ENCODE measurements at places on chromosomes 5 and 9.

GRCh38 chr9:38088006-38088925 is 19.2 kb upstream of the SHB start:
- DNase-seq = peak; percentile 51

GRCh38 chr5:75734913-75735789 is 17.9 kb upstream of the POC5 start:
- peak; percentile 64 for DNase-seq

DNA sequence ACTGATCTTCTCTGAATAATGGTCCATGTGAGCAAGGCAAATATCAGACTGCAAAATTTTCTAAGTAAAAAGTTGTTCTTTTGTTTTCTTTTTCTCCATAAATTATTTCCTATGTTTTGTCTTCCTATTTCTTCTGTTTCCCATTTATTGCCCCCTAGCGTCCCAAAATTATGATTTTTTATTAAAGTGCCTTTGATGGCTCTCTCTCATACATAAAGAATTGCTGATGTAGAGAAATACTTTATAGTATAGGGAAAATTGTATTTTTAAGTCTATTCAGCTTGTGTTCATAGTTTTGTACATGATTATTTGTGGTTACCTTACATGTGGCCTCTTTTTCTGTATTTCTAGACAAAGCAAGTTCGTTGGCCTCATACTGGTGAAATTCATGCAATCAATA is 1031.2 kb downstream of the EFNA5 start:
- DNase-seq = no peak

GRCh38 chr5:95086927-95087815 is 197.7 kb downstream of the MCTP1 start:
- no peak for DNase-seq

- peak; percentile 47 for DNase-seq
These were observed 97.1 kb downstream of the SLC44A1 start for GRCh38 chr9:105341434-105342146.

DNA sequence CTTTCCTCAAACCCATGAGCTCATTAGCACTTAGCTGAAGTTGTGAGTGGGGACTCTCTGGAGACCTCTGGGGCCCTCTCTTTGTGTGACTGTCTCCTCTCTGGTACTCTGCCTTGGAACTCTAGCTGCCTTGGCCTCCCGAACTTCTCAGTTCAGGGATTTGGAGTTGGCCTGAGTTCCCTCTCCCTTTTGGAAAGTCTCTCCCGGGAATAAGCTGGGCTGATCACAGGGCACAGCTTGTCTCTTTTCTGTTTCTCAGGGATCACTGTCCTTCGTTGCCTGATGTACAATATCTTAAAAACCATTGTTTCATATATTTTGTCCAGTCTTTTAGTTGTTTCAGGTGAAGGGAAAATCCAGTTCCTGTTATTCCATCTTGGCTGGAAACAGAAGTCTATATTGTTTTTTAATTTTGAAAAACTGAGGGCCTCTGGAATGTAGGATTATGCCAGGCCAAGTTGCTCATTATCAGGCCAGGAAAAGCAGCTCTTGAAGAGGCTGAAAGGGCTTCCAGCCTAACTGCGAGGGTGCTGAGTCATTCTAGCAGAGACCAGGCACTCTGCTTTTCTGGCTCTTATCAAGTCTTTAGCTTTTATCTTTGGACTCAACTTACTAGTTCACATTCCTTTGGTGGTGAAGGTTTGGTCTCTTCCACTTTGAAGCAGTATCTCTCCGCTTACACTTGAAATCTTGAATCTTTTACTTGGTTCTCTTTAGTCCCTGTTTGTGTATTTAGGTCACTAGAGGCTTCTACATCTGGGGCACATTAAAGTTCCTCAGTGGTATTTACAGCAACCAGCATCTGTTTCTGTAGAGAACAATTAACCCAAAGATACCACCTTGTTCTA is 8.4 kb upstream of the RGS3 start:
- no peak for DNase-seq

DNA sequence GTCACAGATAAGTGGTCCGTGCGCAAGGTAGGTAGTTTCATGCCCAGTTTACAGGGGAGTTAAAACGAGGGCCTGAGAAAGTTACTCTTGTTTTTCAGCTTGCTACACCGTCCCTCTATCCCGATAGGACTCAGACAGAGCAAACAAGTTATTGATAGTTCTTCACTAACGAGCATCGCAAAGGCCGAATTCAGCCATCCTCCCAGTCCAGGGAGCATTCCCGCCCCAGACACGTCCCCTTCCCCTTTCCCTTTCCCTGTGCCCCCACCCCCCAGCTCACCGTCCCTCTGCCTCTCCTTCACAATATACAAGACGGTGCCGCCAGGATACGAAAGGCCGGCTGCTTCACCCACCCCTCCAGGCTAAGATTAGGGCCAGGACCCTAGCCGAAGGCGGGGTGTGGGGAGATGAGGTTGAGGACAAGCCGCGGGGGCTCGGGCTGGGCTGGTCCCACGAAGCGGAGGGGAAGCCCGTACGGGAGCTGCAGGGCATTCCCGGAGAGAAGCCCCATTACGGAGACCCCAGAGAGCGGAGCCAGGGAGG is 599 bp downstream of the KIAA1191 start:
- peak; percentile 25 for DNase-seq

- DNase-seq = no peak
These were observed 214.6 kb downstream of the PDE4D start for GRCh38 chr5:59678943-59679342.

Data from cerebellar cortex (tissue), 1 donor.